ENCODE measurements at places on chromosomes 7 and 10. TPM values are rescaled to one million over a fixed set of nuclear protein-coding genes. Genes with fewer than 3 reads are reported as not detected.

PRKCQ gene
- 0.24 TPM for total RNA-seq

CDC123 gene
- 53.7 TPM for total RNA-seq

PHYHIPL gene
- total RNA-seq = not detected

IFIT2 gene
- 2.7 TPM for total RNA-seq

PRSS58 gene
- total RNA-seq = not detected

CAV1 gene
- 107 TPM for total RNA-seq

CALCR gene
- total RNA-seq = not detected

H2BK1 gene
- total RNA-seq = not detected

CDHR1 gene
- total RNA-seq = not detected

DMTF1 gene
- total RNA-seq = 32.3 TPM

ZNF248 gene
- 3.0 TPM for total RNA-seq

RAB19 gene
- not detected for total RNA-seq

PGAM2 gene
- not detected for total RNA-seq

PDLIM1 gene
- 52.5 TPM for total RNA-seq

ENTPD7 gene
- 12.5 TPM for total RNA-seq

NRCAM gene
- total RNA-seq = 22.7 TPM

CUBN gene
- 0.16 TPM for total RNA-seq

ERCC6 gene
- total RNA-seq = 7.3 TPM

ATG9B gene
- total RNA-seq = 0.13 TPM

SAMD8 gene
- 29.8 TPM for total RNA-seq

HOXA11 gene
- not detected for total RNA-seq

SLC35G1 gene
- total RNA-seq = 3.8 TPM

LIPM gene
- total RNA-seq = not detected

CXCL12 gene
- total RNA-seq = 128 TPM

LBX1 gene
- not detected for total RNA-seq

ASL gene
- 84.7 TPM for total RNA-seq

GUSB gene
- total RNA-seq = 41.9 TPM

BMI1 gene
- 52.5 TPM for total RNA-seq

PRPS1L1 gene
- total RNA-seq = not detected

CCDC146 gene
- total RNA-seq = 0.24 TPM

WNT2 gene
- 0.13 TPM for total RNA-seq

ENO4 gene
- total RNA-seq = 0.16 TPM

COL1A2 gene
- 2,173 TPM for total RNA-seq

IFIT1B gene
- under 0.01 TPM for total RNA-seq

FFAR4 gene
- total RNA-seq = not detected

INMT gene
- 1.7 TPM for total RNA-seq

TPST1 gene
- total RNA-seq = 71.6 TPM

ZNF511 gene
- 35.8 TPM for total RNA-seq

LDB3 gene
- not detected for total RNA-seq

CALML5 gene
- total RNA-seq = not detected

AP1S1 gene
- 137 TPM for total RNA-seq

MOGAT3 gene
- total RNA-seq = not detected

BLNK gene
- not detected for total RNA-seq

AMZ1 gene
- total RNA-seq = under 0.01 TPM

STK31 gene
- total RNA-seq = not detected

RBM20 gene
- total RNA-seq = 1.2 TPM

BTBD16 gene
- not detected for total RNA-seq

All from epithelial cell of alveolus of lung (primary cell).